Airway epithelial cell (primary cell): ENCODE measurements at places on chromosomes 2 and 18. TPM values are rescaled to one million over a fixed set of nuclear protein-coding genes. Genes with fewer than 3 reads are reported as not detected.

WIPF1 gene
- total RNA-seq: 1.3 and 2.9 TPM in 2 replicates

C2orf66 gene
- total RNA-seq: 0.09 and 0.56 TPM in 2 replicates

LHCGR gene
- total RNA-seq: not detected in 2 replicates

LYG1 gene
- not detected in 2 replicates for total RNA-seq

ANKRD44 gene
- 1.3 and 1.5 TPM in 2 replicates for total RNA-seq

BMP10 gene
- not detected in 2 replicates for total RNA-seq

CD302 gene
- 1.1 and 1.8 TPM in 2 replicates for total RNA-seq

ASIC4 gene
- total RNA-seq: not detected in 2 replicates

CNTNAP5 gene
- total RNA-seq: not detected in 2 replicates

STPG4 gene
- not detected in 2 replicates for total RNA-seq

ATP6V1B1 gene
- total RNA-seq: not detected in 2 replicates

IL18R1 gene
- total RNA-seq: 0.84 and 1.2 TPM in 2 replicates

TFPI gene
- total RNA-seq: 3.1 and 4.4 TPM in 2 replicates

MOB4 gene
- total RNA-seq: 35.1 and 39.8 TPM in 2 replicates

IMMT gene
- total RNA-seq: 61.7 and 89.9 TPM in 2 replicates

PTRHD1 gene
- 24.0 and 29.8 TPM in 2 replicates for total RNA-seq

CREB1 gene
- total RNA-seq: 14.1 and 21.6 TPM in 2 replicates

HAUS1 gene
- 51.4 and 77.1 TPM in 2 replicates for total RNA-seq

DSG2 gene
- total RNA-seq: 63.6 and 93.5 TPM in 2 replicates

R3HDM1 gene
- total RNA-seq: 18.5 and 20.3 TPM in 2 replicates

REG3A gene
- not detected in 2 replicates for total RNA-seq

ZBTB7C gene
- total RNA-seq: 2.6 and 3.5 TPM in 2 replicates

ALK gene
- total RNA-seq: not detected in 2 replicates
